ENCODE measurements at places on chromosomes 7 and 10.

GRCh38 chr10:53298443-53298842, 525.9 kb upstream of the MBL2 start:
- DNase-seq: no peak

DNA sequence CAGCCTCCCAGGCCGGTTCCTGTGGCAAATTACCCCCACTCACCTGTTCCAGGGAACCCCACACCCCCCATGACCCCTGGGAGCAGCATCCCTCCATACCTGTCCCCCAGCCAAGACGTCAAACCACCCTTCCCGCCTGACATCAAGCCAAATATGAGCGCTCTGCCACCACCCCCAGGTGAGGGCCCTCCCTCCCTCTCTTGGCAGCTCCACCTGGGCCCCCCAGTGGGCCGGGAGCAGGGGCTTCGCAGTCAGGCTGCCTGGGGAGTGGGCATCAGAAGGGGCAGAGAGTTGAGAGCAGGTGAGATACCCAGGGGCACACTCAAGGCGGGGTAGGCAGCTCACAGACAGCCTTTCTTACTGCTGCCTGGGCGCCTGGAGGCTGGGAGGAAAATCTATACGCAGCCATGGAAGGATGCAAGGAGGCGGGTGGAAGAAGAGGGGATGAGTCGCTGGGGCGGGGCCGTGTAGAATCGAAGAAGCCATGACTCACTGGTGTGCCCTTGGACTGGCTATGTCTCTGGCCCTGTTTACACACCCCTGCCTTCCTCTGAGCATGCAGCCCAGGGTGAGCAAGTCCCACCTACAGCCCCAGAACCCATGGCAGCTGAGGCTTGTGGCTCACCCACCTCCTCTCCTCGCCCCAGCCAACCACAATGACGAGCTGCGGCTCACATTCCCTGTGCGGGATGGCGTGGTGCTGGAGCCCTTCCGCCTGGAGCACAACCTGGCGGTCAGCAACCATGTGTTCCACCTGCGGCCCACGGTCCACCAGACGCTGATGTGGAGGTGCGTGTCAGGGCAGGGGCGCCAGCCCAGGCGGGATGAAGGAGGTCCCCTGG, 48.6 kb upstream of the PPIF start:
- no peak for DNase-seq

- no peak for DNase-seq
Measured at GRCh38 chr10:127259347-127259746, 63.0 kb upstream of the INSYN2A start.

DNA sequence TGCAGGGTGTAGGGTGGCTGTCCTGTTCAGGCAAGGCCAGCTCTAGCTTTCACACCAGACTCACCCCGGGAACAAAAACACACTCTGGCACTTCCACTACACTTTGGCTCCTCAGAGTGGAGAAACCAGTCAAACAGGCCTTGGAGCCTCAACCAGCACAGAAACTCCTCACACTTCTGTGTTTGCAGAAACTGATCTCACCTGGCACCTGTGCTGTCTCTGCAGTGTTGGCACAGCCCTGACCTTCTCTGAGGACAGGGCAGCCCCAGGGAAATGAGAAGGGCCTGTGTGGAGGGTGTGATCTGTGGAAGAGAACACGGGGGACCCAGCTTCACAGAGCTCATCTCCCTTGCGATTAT, 4.1 kb upstream of the CALML5 start:
- no peak for DNase-seq

DNA sequence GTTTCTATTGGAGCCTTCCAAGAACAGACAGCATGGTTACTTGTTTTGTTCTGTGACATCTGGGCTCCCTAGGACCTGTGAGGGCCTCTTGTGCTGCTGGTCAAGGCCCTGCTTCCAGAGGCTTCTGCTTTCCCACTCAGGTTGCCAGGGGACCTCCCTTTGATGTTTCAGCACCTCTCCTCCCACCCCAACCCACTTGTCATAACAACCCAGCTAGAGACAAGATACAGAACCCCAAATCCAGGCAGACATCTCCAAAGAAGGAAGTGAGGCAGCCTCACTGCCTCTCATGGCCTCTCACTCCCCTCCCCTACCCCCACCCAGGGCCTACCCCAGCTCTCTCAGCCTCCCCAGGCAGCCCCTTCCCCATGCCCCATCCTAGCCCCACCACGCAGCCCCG, 11.3 kb downstream of the NFKB2 start:
- DNase-seq: no peak

DNA sequence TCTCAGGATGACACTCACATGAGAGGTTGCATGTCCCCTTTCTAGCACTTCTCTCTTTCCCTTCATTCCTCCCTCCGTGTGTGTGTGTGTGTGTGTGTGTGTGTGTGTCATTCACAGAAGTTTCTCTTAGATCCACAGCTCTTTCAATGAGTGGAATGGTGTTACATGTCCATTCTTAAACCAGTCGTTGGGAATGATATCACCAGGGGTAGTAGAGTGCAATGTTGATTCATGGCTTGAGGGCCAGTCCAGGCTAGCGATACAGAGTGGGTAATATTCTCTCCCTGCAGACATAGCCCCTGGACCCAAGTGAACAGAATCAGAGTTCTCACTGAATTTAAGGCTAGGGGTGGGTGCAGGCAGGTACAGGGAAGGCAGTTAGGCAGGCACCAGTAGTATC, 187.8 kb downstream of the SDK1 start:
- DNase-seq: no peak

DNA sequence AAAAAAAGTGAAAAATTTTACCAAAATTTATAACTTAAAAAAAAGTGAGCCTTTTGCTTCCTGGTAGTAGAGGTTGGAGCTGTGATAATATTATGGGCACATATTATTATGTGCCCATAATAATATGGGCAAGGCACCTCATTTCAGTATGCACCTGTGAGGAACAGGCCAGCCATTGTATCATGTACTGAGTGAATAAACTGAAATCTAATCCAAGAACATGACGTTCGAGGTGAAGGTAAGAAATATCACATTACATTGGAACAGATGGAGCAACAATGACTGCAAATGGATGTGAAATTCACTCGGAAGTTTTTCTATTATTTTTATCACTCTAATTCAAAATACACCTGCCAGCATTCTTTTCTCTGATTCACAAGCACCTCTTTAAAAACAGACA, 216.0 kb downstream of the KLF6 start:
- DNase-seq: no peak

DNA sequence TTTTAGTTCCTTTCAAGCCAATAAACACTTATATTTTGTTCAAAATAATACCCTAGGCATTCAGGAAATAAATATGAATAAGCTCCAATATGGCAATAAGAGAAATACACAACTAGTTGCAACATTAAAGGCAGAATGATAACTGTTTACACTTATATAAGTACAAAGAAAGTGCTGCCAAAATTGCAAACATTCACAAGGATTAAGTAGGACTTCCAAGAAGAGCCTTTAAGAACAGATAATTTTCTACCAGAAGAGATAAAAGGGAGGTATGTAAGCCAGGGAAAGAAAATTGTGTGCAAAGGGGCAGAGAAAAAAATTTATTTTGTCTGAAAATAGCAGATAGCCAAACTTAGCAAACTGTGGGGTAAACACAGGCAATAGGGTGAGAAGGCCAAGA, 83.8 kb downstream of the CTNNA3 start:
- DNase-seq: no peak

DNA sequence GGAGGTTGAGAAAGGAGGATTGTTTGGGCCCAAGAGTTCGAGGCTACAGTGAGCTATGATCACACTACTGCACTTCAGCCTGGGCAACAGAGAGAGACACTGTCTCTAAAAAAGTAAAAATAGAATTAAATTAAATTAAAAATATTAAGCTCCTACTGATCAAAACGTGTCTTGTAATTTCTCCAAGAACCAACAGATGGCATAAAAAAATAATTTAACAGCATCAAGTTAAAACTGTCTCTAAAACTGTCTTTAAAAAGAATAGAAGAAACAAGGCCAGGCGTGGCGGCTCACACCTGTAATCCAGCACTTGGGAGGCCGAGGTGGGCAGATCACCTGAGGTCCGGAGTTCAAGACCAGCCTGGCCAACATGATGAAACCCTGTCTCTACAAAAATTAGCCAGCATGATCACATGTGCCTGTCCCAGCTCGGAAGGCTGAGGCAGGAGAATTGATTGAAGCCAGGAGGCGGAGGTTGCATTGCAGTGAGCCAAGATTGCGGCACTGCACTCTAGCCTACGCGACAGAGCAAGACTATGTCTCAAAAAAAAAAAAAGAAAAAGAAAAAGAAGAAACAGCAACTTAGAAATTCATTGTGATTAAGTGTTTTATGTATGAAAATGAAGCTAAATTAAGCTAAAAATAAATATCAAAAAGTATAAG, 24.5 kb downstream of the MTPAP start:
- no peak for DNase-seq

- DNase-seq: no peak
Measured at GRCh38 chr10:67612577-67613537, 83.1 kb downstream of the CTNNA3 start.

DNA sequence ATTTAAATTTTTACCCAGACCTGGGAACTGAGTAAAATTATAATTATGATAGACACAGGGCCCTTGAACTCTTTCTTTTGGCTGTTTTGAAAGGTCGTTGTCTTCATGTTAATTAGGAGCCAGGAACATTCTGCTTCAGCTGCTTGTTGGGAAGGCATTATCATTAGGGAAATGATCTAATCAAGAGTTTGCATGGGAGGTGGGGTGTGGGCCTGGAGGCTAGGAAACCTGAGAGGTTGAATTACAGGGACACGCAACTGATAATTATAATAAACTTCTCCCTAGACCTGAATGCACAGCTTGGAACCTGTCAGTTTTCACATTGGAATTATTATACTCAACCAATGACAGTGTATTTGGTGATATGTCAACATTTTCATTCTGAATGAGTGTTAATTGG, 237.7 kb downstream of the CACNB2 start:
- no peak for DNase-seq

- DNase-seq: no peak
Measured at GRCh38 chr7:121521711-121522400, 125.7 kb upstream of the FAM3C start.

DNA sequence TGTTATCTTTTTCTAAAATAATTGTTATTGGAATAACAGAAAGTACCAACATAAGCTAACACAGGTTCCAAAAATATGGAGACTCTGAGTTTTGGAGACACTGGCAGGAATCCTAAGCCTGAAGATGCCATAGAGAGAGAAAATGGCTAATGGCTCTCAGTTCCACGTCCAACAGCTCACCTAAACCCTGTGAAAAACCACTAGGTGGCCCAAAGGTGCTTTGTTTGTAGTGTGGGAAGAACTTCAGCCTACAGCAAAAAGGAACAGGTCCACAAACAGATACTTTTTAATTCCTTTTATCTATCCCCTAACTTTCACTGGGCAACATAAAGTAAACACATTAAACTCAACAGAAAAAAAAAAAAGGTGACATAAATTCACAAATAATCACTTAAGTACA, 272.3 kb downstream of the SEMA3D start:
- DNase-seq: no peak

DNA sequence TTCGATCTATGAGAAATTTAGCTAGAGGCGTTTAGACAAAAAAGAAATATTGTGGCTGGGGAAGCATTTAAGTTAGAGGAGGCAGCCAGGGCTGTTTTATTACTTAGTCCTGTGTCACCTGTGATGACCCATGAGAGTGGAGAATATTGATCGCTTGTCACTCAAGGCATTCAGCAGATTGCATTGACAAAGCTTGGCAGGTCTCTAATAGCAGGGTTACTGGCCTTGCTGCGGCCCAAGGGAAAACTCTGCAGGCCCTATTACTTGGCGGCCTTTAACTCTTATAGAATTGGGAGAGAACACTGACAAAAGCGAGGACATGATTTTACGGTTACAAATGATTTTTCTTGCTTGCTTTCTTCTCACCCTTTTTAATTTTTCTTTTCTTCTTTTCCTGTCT, 473.5 kb downstream of the AUTS2 start:
- DNase-seq: no peak

DNA sequence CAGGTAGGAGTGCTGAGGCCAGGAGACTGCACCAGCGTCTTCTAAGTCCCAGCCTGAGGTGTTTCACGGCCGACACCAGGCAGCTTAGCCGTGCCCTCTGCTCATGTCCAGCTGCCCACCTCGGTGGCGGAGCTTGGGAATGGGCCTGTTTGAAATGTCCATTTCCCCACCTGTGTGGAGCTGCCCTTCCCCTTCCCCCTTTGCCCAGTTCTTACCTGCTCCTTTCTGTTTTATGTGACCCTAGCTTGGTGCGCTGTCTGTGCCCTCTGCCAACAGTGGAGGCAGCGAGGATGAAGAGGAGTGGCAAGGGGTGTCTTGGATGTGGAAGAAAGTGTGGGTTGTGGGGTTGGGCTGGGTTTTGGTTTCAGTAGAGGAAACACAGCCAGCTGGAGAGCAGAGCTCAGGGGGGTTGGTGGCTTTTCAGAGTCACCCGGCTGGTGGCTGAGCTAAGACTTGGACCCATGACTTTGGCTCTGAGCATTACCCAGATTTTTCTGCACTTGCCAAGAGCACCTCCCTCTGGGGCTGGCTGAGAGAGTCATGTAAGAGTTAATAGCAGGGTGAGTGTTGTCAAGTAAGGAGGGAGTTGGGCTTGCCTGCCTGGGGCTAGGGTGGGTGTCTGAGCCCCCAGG, 37.4 kb downstream of the GBX1 start:
- no peak for DNase-seq

DNA sequence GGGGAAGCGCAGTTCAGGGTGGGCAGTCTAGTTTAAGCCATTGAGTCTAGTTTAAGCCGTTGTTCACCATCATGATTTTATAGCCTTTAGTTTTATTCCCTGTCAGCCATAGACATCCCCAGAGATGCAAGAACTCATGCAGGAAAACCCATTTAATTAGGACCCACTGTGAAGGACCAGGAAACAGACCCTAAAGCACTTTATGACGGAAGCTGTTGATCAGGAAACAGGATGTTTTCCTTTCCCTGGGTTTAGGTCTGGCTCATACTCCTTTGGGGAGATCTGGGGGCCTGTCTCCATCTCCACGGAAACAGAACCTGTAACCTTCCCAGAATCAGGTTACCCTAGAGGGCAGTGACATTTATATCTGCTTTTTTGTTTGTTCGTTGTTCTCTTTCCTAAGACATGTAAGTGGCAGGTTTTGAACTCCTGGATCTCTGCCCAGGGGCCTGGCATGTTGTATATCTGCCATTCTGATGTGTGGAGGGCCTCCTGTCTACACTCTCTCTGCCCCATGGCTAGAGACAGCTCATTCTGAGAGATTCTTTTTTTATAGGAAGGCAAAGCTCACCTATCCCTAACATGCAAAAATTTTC, 657.2 kb upstream of the GALNT17 start:
- no peak for DNase-seq
